Fibroblast of skin of scalp (primary cell): ENCODE measurements at places on chromosomes 5 and 9.

DNA sequence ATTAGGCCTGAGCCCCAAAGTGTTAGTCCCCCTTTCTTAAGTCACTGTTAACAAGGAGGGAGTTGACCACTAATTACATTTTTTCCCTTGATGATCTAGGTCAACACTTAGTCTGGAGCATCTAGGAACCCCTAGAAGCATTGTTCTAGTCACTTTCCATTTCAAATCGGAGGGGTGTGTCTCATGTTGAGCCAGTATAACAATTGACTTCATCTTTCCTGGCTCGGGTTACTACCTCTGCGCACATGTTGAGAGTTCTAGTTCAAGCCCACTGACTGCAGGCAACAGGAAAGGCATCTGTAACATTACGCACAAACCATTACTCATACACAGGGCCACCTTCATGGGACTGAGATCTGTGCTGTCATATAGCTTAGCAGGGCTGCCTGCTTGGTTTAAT lies 164.9 kb downstream of the NTRK2 start:
- DNase-seq, result no peak

- no peak for DNase-seq
Observed at GRCh38 chr5:169289520-169289919, 11.4 kb downstream of the SLIT3 start.

DNA sequence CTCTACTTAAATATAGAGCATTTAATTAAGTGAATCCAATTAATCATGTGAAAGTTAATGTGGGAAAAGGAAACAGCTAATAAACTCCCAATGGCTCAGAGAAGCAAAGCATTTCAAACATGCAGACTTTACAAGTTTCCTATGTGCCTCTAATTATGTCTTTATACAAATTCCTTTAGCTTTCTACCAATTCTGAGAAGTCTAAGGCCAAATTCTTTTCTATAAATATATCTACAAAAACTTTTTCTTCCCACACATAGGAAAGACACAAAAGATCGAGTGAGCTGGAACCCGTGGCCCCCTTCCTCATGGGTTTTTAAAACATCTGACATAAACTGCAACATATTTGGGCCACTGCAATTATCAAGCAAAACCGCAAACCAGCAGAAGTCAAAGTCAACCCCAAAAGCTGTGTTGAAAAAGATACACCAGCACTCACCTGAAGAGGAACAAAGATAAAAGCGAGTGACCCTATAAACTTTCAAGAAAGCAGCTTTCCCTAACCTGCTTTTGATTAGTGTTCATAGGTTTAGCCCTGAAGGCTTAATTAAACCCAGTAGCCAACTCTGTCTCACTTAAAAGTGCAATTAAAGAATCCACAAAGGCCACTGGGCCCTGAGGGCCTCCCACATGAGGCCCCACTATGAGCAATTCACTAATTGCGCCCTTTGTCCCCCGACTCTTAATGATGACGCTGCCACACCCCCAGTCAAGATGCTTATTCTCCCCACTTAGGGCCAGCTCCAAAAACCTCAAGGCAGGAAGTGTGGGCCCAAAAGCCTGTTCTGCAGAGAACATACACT lies 12.1 kb downstream of the SEMA5A start:
- peak; percentile 56 for DNase-seq

- peak; percentile 20 for DNase-seq
Observed at GRCh38 chr5:166625210-166625865, 1666.1 kb upstream of the WWC1 start.

GRCh38 chr9:130616451-130616850 lies 37.1 kb downstream of the FUBP3 start:
- no peak for DNase-seq

DNA sequence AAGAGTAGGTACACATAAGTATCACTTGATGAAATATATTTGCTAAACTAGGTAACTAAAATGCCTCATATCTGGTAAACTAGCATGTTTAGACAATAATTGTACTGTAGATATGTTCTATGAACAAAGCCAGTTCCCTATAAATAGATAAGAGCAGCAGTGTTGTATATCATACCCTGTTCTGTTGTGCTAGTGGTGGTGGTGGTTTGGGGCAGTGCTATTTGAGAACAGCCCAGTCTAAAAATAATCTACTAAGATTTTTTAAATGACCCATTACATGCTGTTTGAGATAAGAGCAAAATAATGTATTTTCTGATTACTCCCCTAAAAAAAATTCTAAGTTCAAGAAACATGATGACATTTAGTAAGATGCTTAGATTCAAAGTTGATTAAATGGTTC lies 829.2 kb upstream of the DMAC1 start:
- no peak for DNase-seq

- DNase-seq, result no peak
Observed at GRCh38 chr9:105281272-105281671, 36.8 kb downstream of the SLC44A1 start.

DNA sequence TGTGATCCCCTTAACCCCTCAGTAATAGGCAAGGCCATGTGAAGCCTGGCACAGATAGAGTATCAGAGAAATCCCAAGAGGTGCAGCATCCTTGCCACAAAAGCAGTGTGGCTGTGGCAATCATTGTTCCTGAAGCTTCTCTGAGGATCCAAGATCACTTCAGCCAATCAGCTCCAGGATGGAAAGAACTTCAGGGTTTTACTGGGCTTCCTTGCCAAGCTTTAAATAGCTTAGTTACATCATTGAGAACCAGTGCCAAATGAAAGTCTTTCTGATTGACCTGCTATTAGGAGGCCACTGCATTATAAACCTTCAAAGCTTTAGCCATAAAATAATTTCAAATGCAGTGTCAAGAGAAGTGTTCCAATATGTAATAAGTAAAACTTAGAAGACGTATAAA lies 430.6 kb downstream of the PIK3R1 start:
- no peak for DNase-seq

DNA sequence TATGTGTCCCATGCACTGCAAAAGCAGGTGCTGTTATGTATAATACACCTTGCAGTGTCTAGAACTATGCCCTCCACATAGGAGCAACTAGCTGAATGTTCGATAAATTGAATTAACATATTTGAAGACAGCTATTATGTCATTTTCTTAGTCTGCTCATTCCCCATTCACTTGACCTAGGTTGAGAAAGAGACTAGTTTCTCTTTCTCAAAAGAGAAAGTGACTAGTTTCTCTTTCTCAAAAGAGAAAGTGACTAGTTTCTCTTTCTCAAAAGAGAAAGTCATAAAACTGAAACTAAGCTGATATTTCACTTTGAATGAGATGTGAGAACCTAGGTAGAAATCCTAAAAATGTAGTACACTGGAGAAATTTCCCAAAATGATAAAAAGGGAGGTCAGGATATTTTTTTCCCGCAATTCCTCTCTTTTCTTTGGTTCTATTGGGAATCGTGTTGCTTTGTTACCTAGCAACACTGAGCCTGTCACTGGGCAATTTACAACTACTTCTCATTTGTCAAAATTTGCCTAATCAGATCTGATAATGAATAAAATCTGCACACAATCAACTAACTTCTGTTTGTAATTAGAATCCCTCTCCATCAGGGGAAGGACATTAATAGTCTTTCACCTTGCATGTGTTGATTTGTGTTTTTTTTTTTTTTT lies 132.0 kb upstream of the GRIA1 start:
- no peak for DNase-seq

DNA sequence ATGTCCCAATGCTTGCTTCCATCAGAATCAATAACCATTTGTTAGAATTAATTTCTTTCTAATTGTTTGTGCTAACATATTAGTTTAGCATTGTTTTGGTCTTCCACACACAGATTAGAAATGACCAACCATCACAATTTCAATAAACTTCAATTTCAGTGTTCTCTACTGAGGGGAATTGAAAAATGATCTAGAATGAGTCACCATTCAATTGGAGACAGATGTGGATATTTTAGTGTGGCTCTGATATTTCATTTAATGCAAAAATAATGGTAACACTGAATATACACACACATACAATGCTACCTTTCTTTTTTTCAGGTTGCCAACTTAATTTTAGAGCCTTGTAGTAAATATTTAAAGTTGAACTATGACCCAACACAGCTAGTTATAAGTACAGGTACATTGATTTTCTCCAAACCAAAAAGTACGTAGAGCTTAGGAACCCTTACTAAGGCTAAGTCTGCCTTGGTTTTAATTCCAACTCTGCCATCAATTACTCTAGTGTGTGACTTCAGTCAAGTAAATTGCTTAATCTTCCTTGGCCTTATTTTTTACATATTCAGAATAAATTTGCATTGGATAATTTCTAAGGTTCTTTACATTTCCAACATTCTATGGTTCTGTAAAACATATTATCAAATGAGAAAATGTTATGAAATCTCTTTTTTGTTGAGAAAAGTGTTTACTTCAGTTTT lies 143.9 kb downstream of the DMRTA1 start:
- DNase-seq, result no peak

- no peak for DNase-seq
Observed at GRCh38 chr9:114430457-114430856, 42.7 kb upstream of the AKNA start.

DNA sequence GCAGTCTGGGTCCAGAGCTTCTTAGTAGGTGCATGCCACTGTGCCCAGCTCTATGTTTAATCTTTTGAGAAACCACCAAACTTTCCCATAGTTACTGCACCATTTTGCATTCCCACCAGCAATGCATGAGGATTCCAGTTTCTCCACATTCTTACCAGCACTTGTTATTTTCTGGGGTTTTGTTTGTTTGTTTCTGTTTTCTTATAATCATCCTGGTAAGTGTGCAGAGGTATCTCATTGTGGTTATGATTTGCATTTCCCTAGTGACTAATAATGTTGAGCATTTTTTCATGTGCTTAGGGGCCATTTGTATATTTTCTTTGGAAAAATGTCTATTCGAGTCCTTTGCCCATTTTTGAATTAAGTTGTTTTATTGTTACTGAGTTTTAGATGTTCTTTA lies 11.4 kb downstream of the FOXE1 start:
- DNase-seq, result no peak

DNA sequence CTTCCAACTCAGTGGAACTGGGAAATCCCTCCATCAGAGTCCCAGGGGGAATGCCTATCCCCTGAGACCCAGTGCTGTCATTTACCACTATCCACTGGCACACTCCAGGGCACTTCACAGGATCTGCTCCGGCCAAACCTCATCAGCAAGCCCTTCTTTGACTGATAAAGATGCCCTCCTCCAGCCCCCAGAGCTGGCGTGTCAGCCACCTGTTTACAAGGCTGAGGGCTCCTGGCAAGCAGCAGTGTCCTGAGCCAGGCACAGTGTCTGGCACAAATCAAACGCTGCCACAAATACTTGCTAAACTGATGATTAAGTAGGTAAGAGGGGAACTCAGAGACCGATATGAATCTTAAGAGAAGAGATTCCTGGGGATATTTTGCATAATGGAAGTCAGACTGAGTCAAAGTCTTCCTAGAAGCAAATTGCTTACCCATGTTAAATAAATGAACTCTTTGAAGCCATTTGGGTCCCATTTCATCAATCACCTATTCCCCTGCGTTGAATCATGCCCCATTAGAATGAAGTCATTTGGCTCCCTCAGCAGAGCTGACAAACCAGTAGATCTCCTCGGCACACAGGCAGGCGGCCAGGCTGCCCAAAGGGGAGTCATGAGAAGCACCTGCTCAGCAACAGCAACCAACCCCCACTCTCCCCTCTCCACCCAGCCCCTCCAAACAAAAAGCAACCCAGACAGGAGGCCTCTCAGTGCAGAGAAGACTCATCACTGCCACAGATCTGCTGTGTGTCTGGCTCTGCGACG lies 97.4 kb downstream of the CDK5RAP2 start:
- DNase-seq, result peak; percentile 18

DNA sequence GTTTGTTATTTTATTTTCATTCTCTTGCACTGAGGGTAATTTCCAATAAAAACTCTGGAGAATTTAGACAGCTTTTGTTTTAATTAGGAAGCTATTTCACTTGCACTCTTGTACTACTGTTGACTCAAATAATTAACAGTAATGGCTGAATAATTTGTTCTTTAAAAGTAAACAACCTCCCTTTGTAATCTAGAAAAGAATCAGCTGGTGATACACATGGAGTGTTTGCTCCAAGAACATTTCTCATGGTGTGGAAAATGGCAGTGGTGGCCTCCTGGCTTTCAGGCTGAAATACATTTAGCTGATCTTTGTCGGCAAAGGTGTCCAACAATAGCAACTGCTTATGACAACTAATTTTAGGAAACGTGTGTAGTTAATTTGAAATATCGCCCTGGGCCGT lies 129.4 kb downstream of the C9orf152 start:
- no peak for DNase-seq

- no peak for DNase-seq
Observed at GRCh38 chr5:115626445-115626823, 598 bp upstream of the TMED7 start.

- no peak for DNase-seq
Observed at GRCh38 chr5:35881758-35882157, 25.1 kb downstream of the IL7R start.

GRCh38 chr9:71764891-71765290 lies 3.4 kb downstream of the CEMIP2 start:
- DNase-seq, result no peak

DNA sequence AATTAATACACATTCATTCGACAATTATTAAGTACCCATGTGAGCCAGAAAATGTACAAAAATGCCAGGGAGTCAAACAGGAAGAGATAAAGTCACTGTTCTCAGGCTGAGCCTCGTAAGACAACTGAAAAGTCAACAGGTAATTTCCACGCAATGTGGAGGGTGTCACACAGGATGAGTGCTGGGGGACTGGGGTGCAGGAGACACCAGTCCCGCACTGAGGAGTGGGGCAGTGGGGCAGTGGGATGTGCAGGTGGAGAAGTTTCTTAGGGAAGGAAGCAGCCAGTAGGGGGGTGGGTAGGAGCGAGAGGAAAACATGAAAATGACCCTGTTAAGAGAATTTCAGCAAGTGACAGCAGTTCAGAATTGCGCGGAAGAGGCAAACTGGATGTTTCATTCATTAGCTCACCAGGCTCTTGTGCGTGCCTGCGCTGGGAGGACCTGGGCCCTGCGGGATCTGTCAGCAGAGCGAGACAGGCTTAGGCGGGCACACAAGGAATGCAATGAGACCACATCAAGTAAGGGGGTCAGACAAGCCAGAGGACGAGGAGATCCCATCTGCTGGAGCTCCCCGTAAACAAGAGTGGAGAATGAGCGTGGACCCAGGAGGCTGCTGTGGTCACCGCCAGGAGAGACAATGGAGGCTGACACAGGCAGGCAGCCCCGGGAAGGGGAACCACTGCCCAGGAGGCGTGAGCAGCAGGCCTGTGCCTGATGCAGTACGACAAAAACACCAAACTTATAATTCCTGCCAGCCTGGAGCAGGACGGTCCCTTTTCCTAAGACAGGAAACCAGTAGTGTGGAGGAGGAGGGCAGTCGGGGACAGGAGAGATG lies 21.0 kb downstream of the CAMSAP1 start:
- DNase-seq, result peak; percentile 77

DNA sequence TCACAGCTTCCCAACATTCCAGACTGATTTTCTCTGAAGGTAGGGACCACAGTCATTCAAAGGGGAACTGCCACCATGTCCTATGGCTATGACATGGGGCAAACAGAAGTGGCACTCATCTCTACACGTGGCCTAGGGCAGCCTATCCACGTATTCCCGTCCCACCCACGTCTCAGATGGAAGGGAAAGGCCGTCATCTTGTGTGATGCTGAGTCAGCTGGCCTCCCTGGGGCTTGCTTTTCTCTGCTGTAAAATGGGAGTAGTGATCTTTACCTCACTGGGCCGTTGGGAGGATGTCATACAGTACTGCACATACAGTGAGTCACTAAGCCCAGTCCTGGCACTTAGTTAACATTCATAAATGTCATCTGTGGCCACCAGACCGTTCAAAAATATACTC lies 72.3 kb downstream of the RAPGEF1 start:
- DNase-seq, result no peak
